SW480 (cell line): ENCODE measurements at places on chromosomes 7 and 10.

DNA sequence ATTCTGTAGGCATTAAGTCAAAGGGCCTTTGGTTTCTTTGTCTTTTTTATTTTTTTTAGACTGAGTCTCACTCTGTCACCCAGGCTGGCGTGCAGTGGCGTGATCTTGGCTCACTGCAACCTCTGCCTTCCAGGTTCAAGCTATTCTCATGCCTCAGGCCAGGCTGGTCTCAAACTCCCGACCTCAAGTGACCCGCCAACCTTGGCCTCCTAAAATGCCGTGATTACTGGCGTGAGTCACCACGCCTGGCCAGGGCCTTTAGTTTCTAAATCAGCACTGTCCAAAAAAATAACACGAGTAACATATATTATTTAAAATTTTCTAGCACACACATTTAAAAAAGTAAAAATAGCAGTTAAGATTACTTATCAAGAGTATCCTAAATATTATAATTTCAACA lies 11.1 kb upstream of the ACSL5 start:
- no peak for DNase-seq

DNA sequence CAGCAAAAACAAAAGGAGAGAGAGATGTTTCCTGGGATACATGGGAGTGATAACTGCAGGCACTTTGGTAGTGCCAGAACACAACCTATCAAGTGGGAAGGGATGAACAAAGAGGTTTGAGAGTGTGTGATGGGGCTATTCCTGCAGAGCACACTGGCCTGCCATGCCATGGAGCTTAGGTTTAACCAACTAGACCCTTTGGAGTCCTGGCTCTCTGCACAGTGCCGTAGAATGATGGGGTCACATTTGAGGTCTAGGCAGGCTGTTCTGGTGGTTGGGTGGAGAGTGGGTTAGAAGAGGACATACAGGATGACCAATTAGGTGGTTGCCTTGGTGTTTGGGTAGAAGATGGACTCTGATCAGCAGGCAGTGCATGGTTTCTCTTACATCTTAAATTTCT lies 101.9 kb upstream of the HABP2 start:
- no peak for DNase-seq

DNA sequence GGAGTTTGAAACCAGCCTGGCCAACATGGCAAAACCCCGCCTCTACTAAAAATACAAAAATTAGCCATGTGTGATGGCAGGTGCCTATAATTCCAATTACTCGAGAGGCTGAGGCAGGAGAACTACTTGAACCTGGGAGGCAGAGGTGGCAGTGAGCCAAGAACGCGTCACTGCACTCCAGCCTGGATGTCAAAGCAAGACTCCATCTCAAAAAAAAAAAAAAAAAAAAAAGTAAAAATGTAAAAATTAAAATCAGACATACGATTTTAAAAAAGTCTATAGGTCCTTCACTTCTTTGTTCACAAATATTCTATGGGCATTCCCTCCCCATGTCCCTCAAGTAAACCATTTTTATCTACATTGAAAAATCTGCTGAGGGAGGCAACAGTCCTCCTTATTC lies 34.9 kb upstream of the TLL2 start:
- DNase-seq = no peak

DNA sequence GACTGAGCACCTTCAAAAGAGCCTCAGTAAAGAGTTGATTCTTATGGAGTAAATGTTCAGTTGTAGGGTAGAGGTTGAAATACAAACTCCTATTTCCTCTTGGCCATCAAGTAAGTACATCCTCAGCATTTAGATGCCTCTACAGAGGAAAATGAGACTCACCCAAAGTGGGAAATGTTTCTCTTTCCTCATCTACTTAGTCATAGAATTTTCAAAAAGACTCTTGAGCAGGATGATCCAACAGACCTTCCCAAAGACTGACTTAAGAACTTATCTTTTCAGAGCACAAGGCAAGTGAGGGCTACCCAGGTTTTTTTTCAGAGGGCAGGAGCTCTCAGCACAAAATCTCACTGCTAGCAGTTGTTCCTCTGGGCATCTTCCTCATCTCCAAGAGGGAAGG lies 449.1 kb downstream of the KCNMA1 start:
- no peak for DNase-seq

- DNase-seq = no peak
Measured at GRCh38 chr10:30993155-30993554, 38.5 kb downstream of the ZNF438 start.

- no peak for DNase-seq
Measured at GRCh38 chr7:131281266-131282048, 46.2 kb upstream of the MKLN1 start.

- DNase-seq = no peak
Measured at GRCh38 chr10:132507956-132508490, 29.6 kb upstream of the INPP5A start.

DNA sequence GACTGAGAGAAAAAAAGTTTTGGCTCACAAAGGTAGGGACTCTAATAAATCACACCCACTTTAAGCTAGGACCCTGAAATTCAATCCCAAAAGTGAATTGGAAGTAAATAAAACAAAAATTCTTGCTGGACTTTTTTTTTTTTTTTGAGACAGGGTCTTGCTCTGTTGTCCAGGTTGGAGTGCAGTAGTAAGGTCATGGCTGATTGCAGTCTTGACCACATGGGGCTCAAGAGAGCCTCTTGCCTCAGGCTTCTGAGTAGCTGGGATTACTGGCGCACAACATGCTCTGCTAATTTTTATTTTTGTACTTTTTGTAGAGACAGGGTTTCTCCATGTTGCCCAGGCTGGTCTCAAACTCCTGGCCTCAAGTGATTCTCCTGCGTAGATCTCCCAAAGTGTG lies 5.0 kb upstream of the LUC7L2 start:
- no peak for DNase-seq

DNA sequence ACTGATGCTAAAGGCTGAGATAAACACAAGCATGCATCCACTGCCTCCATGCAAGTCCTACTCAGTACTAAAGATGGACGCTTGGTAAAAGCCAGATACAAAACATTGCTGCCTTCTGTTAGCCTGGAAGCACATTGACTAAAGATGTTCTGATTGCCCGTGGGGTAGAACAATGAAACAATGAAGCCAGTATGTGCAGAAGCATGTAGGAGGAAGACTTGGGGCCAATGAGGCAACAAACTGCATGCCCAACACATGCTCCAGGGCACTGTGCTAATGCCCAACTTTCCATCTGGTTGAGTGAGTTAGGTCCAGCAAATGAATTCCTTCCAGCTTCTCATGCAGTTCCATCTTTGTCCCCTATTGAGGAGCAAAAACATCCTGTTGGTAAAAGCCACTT lies 1245.5 kb downstream of the GATA3 start:
- DNase-seq = no peak

DNA sequence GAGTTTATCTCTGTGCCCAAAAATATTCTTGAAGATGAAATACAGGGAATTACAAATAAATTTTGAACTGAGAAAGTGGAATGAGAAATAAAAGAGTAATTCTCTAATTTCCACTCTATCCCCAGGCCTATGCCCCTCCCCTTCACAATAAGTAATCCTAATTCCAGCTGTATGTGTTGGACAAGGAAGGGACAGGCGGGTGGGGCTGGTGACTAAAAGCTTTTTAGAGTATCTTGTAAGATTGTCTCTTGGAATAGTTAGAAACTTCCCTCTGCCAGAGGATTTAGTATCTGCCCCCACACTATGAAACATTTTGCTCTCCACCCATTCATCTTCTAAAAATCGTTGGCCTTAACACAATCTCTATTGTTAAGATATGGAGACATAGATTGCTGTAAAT lies 199.2 kb downstream of the MBL2 start:
- no peak for DNase-seq

- no peak for DNase-seq
Measured at GRCh38 chr10:5468262-5469106, 30.9 kb downstream of the CALML5 start.

- DNase-seq = no peak
Measured at GRCh38 chr7:52325237-52325636, 710.2 kb upstream of the POM121L12 start.

GRCh38 chr7:92546856-92547497 lies 18.4 kb downstream of the RBM48 start:
- DNase-seq = no peak

GRCh38 chr7:28595801-28596200 lies 183.5 kb downstream of the CREB5 start:
- DNase-seq = no peak

GRCh38 chr10:133403784-133404183 lies 9.8 kb downstream of the MTG1 start:
- no peak for DNase-seq

DNA sequence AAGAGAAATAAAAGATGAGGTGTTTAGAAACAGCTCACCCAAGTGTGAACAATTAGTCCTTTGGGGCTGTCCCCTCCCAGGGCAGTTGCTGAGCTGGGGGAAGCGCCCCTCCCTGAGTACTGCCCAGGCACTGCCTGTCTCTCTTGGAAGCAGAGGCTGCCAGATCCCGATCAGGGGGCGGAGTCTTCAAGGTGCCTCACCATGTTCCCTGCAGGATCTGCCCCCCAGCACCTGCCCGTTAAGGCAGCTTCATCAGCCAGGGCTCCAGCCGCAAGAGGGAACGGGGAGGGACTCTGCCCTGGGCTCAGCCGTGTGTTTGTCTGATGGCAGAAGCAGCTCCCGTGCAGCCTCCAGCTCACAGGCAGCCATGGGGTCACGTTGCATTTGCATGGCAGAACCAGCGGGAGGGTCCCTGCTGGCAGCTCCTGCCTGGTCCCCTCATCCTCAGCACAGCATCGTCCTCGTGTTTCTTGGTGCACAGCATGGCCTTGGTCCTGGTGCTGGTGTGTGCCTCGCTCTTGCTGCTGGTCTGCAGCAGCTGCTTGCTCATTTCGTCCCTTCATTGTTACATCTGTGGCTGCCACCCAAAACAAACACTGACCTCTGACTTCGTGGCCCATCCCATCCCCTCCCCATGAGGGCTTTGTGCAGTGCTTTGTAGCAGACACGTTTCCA lies 10.7 kb upstream of the DPYSL4 start:
- DNase-seq = no peak

DNA sequence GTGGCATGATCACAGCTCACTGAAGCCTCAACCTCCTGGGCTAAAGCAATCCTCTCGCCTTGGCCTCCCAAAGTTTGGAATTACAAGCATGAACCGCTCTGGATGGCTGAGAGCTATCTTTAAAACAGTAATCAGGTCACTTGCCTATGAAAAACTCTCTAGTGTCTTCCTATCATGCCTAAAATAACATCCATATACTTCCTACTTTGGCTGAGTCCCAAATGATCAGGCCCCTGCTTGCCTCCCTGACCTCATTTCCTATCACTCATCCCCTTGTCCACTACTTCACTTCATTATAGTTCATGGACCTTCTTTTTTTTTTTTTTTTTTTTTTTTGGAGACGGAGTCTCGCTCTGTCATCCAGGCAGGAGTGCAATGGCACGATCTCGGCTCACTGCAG lies 28.0 kb downstream of the SEPTIN7 start:
- no peak for DNase-seq

DNA sequence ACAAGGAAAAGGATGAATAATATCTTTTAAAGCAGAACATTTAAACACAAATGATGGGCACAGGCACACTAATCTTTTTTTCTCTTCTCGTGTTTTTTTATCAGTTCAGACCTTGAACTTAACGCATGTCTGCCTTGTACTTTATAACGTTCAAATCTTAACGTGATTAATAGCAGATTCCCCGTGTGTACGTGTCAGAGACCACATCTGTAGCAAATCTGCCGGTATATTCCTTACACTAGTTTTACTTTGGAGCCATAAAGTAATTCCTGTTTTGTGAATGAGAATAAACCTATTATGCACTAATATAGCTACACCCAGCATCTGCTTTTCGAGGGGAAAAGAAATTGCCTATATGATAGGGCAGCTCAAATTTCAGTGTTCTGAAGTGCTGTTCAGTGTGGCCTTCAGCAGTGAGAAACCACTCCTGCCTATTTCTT lies 166.0 kb upstream of the TCF7L2 start:
- DNase-seq = no peak

GRCh38 chr10:69847458-69847857 lies 45.8 kb downstream of the COL13A1 start:
- DNase-seq = no peak
